Panc1 (cell line): ENCODE measurements at places on chromosomes 4 and X. TPM values are rescaled to one million over a fixed set of nuclear protein-coding genes. Genes with fewer than 3 reads are reported as not detected.

GRCh38 chr4:158161551-158162354 is 11.1 kb downstream of the GASK1B start:
- no peak for DNase-seq

GRCh38 chr4:8901335-8901734 is 29.7 kb upstream of the HMX1 start:
- no peak for DNase-seq

GRCh38 chr4:146071390-146071789 is 104.1 kb upstream of the LSM6 start:
- DNase-seq = no peak

SPINK2 gene
- total RNA-seq = not detected
